ENCODE measurements at places on chromosomes 3 and 15.

DNA sequence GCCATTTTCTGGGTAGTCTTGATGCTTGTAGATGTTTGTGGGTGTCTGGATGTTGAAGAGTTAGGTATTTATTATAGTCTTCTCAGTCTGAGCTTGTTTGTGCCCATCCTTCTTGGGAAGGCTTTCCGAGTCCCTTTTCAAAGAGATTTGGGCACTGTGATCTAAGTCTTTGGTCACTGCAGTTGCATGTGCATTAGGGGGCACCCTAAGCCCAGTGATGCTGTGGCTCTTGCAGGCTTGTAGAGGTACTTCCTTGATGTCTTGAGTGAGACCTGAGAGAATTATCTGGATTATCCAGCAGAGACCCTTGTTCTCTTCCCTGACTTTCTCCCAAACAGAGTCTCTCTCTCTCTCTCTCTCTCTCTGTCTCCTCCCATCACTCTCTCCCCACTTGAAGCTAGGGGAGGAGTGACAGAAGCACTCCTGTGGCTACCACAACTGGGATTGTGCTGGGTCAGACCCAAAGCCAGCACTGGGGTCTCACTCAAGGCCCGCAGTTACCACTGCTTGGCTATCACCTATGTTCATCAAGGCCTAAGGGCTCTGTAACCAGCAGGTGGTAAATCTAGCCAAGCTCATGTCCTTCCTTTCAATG lies 68.5 kb downstream of the TMCO5A start:
- DNase-seq: peak; percentile 19

DNA sequence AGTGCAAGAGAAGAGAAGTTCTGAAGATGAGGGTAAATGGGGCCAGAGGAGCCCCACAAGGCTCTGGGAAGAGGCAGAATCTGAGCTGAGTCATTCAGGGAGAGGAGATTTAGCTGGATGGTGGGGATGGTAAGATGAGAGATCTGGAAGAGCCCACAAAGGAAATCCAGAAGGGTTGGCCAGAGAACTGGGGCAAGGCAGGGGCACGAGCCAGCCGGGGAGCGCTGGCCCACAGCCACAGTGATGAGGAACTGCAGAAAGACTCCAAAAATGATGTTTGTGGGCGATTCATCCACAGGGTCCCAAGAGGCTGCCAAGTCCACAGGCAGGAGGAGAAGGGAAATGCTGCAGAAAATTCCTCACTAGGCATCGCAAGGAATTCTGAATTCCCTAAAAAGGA lies 75.9 kb upstream of the ATP2B2 start:
- DNase-seq: no peak

DNA sequence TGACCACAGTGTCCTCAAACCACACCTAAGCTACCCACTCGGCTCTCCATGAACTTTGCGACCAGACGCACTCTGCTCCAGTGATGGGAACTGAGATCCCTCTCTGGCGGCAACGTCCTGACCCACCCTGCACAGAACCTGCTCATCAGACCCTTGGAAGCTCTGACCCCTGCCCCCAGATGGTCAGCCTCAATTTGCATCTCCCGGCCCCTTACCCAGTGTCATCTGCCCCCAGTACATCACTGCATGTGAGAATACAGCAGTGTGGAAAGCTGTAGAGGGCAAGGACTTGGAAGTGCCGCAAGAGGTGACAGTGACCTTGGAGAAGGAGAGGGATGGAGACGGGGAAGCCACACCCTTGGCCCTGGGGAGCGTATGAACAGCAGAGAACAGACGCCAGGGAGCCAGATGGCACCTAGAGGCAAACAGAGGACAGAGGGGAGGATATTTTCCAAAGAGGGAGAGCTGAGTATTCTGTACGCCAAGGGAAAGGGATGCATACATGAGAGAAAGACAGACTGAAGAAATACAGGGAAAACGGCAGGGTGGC lies 192.0 kb downstream of the XXYLT1 start:
- no peak for DNase-seq

DNA sequence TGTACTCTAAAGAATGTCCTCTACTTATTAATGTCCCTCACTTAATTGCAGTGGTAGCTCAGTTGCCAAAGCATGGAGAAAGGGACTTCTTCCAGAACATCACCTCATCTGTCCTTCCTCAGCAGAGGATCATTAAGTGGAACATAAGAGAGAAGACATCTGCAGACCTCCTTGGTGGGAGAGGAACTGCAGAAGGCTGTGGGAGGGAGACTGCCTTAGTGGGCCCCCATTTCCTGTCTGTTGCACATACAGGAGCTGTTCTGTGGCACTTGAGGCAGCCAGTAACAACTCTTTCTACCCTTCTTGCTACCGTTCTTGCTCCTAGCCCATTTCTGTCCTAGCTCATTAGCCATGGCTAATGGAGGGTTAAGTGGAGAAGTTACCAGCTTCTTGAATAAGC lies 33.6 kb downstream of the HPS3 start:
- peak; percentile 13 for DNase-seq

DNA sequence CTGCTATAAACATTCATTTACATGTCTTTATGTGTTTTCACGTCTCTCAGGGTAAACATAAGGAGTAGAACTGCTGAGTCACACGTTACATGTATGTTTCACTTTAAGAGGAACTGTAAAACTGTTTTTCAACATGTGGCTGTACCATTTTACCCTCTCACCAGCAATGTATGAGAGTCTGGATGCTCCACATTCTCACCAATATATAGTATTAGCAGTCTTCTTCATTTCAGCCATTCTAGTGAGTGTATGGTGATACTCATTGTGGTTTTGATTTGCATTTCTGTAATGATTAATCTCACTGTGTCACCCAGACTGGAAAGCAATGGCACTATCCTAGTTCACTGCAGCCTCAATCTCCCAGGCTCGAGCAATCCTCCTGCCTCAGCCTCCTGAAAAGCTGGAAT lies 37.1 kb downstream of the PHC3 start:
- peak; percentile 6 for DNase-seq

DNA sequence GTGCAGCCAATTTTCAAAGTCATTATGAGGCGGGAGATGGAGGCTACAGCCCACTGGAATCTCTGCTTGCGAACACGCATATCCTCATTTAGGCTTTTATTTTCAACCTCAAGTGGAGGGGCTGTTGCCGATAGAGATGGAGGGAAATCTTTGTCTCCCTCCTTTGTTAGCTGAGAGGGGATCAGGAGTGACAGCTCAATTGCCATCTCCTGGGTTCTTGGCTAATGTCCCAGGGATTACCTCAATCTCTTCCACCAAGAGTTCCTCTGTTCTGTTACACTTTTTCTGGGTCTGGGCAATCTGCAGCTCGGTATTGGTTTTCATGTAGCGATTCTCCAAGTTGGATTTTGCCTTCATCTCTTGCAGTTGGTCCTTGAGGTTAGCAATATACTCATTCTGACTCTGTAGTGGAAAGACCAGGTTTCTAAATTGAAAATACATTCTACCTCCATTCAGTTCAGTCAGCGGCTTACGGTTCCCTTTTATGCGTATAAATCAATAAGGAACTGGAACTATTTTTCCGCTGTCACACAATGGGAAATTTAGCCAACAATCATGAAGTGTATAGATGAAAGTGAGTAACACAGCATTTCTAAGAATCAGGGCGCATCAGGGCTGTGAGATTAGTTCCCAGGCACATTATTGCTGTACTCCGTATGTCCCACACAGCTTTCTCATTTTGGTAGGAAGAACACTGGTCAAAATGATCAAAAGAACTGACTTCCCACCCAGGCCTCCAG lies 36.2 kb upstream of the RPL35A start:
- DNase-seq: no peak

DNA sequence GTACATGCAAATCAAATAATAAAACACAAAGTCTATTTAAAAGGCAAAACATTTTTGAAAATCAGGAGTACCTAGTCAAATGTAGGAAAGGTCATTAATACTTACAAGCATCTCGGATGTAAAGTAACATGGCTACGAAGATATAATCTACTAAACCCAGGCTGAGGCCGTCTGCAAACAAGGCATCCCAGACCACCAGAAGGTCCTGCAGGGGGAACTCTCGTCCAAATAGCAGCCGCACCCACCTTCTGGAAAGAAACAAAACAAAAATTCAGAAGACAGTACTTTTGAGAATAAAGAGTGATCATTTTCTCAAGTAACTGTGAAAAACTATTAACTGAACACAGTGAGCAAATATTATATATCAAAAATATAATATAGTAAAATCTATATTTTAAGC lies 423.1 kb downstream of the PLCL2 start:
- no peak for DNase-seq

DNA sequence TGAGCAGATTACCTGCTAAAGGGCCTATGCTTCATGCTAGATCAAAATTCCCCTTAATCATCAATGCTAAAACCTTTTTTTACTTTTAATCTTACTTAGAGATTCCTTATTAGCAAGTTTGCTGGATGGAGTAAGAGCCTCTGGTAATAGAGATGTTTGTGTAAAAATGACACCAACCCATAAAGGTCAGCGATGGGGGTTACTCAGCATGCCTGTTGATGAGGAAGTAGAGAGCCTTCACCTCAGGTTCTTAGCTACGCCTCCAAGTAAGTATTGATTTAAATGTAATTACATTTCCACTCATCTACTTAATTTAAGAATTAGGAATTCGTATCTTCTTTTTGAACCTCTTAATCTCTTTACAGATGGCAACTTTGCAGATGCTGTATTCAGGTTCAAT lies 38.8 kb downstream of the DNAJC13 start:
- DNase-seq: peak; percentile 61

- DNase-seq: no peak
Observed at GRCh38 chr15:33460166-33460805, 149.5 kb downstream of the RYR3 start.

DNA sequence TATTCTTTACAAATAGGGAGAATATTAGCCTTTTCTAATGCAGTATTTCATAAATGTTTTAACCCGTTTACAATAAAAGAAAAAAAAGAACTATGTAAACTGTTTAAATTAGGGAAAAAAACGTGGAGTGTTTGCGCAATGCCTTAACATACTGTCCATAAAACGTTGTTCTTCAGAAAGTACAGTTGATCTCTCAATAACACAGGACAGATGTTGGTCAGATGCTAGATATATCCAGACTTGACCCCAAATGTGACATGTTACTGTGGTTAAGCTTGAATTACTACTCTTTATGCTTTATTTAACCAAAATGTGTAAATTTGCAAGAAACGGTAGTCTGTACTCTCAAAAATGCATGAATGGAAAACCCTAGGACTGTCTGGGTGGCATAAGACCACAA lies 110.3 kb downstream of the PLOD2 start:
- peak; percentile 31 for DNase-seq

DNA sequence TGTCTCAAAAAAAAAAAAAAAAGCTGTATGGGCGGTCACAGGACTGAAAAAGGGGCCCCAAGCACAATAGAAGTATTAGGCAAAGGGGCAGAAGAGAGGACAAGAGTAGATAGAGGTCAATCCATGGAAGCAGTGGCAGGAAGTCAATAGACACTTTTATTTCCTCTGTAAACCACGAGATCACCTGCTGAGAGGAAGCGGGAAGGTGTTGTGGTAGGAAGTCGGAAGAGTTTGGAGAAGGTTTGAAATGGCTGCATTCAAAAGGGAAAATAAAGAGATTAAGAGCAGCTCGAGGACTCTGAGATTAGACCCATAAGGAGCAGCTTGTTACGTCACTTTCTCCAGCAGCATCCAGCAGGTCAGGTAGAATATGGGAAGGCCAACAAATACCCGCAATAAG lies 14.2 kb upstream of the ZNF148 start:
- no peak for DNase-seq

GRCh38 chr15:35496585-35496984 lies 49.4 kb downstream of the DPH6 start:
- DNase-seq: peak; percentile 51

DNA sequence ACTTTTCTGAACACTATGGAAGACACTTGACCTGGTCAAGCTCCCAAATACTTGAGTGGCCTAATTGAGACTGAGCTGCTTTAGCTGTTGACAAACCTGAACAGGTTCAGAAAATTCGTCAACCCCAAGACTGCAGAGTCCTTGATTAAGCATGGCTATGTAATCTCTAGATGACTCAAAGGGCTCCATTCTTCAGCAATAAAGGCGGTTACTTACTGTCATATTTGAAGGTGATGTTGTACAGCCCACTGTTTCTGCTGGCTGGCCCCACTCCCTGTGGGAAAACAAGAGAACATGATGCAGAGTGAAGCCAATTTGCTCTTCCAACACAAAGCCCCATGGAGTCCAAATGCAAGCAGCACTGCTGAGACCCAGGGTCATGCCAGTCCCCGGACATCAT lies 45.1 kb downstream of the IL17RD start:
- no peak for DNase-seq

DNA sequence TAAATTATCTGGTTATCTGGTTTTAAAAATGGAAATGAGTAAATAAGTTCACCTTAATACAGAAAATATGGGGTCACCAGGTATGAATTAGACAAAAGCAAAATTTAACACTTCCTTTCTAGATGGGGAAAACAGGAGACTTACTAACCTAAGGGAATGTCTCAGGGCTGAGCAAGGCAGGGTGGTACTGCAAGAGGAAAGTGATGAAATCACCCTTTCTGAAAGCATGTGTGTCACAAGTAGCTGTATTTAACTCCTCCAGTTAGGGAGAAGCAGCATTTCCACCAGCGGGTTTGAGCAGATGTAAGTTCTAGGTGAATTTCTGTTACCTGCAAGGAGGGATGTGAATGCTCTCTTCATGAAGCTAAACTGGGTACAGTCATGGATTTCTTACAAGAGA lies 629.1 kb downstream of the MECOM start:
- DNase-seq: no peak

DNA sequence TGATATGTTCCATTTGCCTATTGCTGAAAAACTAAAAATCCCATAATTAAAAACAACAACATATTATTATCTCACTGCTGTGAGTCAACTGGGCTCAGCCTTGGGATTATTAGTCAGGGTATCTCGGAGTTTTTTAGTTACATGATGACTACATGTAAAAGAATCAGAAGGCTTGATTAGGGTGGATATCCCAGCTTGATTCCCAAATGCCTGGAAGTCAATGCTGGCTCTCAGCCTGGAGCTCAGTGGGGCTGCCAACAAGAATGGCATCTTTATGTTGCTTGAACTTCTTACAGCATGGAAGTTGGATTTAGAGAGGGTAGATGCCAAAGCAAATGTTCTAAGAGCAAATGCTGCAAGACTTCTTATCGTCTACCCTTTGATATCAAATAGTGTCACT lies 278.5 kb downstream of the PLOD2 start:
- no peak for DNase-seq

DNA sequence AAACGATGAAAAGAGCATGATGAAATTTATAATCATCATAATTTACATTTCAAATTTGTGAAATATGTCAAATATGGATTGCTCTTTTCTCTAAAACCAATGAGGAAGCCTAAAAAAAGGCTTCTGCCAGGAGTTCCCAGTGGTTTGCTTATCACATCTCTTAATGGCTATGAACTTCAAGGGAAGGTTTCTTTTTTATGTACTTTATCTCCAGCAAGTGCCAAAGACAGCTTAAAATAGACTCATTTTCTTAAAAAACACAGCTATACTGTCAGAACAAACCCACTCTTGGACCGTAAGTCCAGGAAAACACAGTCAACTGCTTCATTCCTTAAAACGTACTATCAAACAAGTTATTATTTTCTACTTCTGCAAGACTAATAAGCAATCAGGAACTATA lies 80.2 kb downstream of the DLG1 start:
- DNase-seq: no peak

All from MV-4-11 (cell line).